ENCODE measurements at places on chromosomes 2 and 18. TPM values are rescaled to one million over a fixed set of nuclear protein-coding genes. Genes with fewer than 3 reads are reported as not detected.

DNA sequence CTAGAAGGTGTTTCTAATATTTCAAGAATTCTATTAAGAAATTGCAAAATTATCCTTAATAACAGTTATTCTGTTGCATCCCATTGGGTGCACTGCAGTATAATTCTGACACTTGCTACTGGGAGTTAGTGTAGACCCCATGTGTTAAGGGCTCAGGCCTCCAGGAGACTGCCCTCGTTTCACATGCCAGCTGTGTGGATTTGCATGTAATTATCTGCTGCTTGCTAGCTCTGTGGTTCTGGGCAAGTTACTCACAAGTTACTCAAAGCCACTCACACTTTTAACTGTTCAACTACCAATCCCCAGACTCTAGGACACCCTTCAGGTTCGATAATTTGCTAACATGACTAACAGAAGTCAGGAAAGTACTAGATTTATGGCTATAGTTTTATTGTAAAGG, 38.6 kb downstream of the ST6GAL2 start:
- no peak for DNase-seq

GRCh38 chr2:139477618-139478017, 697.4 kb upstream of the NXPH2 start:
- no peak for DNase-seq

GRCh38 chr2:219334076-219334475, 1.5 kb upstream of the RESP18 start:
- no peak for DNase-seq

DNA sequence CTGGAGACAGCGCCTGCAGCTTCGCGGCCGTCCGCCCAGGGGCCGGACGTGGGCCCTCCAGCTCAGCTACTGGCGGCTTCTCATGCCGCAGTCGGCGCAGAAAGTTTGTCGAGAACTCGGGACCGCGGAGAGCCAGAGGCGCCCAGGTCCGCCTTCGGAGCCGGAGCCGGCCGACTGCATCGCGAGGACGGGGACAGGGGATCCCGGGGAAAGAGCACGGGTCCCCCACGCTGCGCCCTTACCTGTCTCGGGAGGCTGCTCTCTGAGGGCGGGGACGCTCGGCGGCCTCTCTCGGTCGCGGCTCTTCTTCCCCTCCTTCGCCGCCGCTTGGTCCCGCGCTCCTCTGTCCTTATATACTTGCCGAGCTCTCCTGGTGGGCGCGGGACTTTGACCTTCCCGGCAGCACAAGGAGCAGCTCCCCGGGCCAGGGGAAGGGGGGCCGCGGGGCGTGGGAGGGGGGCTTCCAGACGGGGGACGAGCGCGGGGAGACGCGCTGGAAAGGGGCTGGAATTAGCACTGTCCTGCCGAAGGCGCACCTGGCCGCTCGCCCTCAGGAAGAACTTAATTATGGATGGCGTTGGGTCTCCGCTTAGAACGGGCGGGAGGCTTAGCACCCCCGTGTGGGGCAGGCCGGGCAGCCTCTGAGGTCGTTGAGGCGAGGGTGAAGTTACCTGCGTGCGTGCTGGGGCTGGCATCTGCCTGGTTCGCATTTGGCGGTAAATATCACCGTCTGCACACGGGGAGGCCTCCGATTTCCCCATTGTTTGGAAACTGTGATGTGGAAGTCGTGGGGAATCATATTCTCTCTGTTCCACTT, at the start of gene POMC:
Gene POMC (minus strand): TSS at position 325 of the 817 bp plus-strand sequence. CDS start 3,808 bp downstream, outside the sequence.
- DNase-seq = no peak

DNA sequence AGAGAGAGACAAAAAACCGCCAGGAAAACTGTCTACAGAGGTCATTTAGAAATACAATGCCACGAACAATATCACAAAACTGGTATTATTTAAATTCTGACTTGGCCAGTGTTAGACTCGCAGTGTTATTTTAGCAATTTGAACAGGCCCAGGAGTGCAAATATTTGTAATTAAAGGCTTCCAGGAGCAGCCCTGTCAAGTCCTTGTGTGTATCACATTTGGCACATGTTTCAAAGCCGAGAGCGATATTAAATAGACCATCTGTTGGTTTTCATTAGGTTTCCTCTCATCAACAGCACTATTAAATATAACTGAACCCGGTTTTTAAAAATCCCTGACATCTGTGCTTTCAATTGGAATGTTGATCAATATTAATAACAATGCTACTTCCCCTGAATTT, 656.9 kb downstream of the TSN start:
- DNase-seq = no peak

DNA sequence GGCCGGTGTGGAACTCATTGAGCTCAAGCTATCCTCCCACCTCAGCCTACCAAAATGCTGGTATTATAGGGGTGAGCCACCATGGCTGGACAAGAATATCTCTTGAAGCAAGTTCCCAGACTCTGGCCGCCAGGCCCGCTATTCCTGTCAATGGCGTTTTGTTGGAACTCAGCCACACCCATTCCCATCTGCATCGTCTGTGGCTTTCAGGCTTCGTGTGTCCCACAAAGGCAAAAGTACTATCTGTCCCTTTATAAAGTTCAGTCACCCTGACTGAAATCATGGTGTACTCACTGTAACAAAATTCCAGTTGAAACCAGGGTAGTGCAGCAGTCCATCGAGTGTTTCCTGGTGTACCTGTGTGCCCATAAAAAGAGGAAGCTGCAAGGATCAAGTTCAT, 96.7 kb downstream of the SH3BP4 start:
- no peak for DNase-seq

GRCh38 chr2:55839182-55839819, 84.3 kb downstream of the EFEMP1 start:
- DNase-seq = peak; percentile 68

Gene CYS1
- 1.1 TPM for total RNA-seq

- DNase-seq = no peak
Measured at GRCh38 chr2:186532891-186533290, 46.8 kb downstream of the ZC3H15 start.

DNA sequence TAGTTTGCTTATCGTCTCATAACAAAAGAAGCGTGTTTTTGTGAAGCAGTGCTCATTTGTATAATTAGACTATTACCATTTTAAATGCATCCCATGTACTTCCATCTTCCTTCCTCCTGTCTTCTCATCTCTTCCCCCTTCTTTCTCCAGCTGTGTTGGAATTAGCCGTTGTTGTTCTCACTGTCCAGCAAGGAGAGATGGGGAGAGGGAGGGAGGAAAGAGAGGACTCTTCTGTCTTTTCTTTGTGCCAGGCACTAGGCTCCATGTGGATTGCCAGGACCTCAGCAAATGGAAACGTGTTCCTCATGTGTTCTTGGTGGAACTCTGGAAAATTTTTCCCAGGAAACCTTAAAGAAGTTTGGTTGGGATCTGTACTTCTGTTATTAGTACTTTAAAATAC, 131.7 kb downstream of the PHLPP1 start:
- no peak for DNase-seq

DNA sequence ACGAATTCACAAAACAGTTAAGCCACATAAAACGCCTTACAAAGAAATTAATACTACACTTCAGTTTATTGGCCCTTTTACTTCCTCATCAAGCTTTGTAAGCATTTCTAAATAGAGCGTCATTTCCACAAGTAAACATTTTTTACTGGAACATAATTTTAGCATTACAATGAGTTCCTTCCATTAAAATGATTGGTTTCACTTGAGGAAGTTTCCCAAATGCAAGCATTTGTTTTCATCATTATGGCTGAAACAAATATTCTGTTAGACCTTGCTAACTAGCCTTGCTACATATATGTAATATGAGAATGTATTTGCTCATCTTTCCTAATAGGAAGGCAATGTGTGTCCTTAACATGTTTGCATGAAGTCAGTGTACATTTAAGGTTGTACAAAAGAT, 579.1 kb downstream of the IRS1 start:
- DNase-seq = no peak

DNA sequence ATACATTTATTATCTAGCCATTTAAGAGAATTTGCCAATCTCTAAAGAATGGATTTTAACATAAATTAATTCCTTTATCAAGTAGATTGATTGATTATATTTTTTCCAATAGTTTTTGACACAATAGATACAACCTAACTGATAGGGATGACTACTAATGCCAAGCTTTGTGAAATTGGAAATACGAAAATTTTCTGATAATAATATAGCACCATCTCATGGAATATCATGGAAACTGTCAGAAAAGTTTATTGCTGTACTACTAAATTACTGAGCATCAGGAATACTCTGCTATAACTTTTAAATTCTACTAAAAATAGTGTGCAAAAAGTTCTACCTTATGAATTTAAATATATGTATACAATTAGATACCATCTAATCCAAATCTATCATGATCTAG, 101.8 kb upstream of the MAP2 start:
- DNase-seq = no peak

DNA sequence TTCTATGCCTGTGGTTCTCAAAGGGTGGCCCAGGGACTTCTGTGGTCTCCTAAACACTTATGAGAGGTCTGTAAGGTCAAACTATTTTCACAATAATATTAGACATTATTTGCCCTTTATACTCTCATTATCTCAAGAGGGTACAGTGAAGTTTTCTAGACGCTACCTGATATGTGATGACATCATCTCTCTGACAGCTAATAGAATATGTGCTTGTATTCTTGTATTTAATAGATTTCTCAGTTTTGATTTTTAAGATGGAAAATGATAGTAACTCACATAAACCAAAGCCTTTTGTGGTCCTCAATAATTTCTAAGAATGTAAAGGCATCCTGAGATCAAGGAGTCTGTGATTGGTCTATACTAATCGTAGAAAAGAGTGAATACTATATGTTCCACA, 265.1 kb downstream of the ZNF521 start:
- DNase-seq = no peak

Gene VIT
- total RNA-seq = 2.4 TPM

Gene ZNF519
- total RNA-seq = 3.1 TPM

Gene YWHAQ
- total RNA-seq = 391 TPM

DNA sequence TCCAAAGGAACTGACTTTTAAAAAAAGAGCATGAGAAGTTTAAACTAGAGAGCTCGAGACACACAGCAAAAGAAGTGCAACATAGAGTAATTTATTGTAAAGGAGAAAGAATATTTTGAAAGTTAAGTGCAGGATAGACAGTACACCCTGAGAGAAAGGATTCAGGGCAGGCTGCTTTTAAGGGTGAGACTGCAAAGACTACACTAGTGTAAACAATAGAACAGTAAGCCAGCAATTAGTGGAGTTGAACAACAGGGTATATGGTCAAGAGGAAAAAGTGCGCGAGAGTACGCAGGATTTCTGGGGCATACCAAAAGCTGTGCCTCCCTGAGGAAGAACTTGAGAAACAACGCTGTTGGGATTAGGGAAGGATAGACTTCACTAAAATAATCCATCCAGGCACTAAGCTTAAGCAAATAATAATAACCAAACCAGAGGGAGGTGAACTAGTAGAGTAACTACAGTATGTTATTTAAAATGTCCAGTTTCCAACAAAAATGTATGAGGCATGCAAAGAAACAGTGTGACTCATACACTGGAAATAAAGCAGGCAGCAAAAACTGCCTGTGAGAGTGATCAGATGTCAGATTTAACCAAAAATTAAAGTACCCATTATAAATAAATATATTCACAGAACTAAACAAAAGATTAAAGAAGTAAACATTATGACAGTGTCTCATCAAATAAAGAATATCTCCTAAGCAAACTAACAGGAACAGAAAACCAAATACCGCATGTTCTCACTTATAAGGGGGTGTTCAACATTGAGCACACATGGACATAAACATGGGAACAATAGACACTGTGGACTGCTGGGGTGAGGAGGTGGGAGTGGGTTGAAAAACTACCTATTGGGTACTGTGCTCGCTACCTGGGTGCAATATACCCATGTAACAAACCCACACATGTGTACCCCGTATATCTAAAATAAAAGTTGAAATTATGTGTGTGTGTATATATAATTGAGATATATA, 40.5 kb upstream of the EMILIN2 start:
- no peak for DNase-seq

GRCh38 chr18:6963452-6964097, 154.0 kb downstream of the LAMA1 start:
- no peak for DNase-seq

- peak; percentile 67 for DNase-seq
Measured at GRCh38 chr2:31384771-31385276, 29.7 kb downstream of the XDH start.

GRCh38 chr2:140683658-140684057, 1447.2 kb downstream of the LRP1B start:
- no peak for DNase-seq

Gene MRPL30
- 49.6 TPM for total RNA-seq

DNA sequence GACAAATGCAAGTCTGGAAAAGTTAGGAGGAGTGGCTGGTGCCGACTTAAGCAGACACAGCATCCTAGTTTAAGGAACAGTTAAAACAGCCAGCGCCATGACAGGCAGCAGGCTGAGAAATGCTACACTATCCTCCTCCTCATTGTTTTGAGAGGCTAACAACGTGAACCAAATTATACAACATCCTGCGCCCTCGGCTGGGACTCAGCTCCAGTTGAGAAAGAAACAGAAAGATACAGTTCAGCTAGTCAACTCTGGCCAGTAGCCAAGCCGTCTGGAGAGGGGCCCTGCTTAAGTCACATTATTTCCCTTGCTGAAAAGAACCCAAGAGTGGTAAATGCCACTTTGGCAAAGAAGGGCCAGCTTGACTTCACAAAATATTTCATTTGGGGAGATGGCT, 90.2 kb downstream of the BCL11A start:
- DNase-seq = peak; percentile 23

Gene SCLY
- total RNA-seq = 19.6 TPM

DNA sequence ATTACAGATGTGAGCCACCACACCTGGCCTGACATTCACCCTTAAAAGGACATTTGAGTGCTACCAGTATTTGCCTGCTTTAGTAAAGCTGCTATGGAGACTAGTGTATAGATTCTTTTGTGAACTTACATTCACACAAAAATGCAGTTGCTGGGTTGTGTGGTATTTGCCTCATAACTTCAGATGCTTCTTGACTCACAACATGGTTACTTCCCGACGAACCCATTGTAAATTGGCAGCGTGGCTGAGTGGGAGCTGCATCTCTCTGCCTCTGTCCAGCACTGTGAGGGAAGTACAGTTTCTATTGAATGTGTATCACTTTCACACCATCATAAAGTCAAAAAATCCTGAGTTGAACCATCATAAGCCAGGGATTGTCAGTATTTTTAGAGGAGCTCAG, 56.9 kb downstream of the RRM2 start:
- DNase-seq = no peak

DNA sequence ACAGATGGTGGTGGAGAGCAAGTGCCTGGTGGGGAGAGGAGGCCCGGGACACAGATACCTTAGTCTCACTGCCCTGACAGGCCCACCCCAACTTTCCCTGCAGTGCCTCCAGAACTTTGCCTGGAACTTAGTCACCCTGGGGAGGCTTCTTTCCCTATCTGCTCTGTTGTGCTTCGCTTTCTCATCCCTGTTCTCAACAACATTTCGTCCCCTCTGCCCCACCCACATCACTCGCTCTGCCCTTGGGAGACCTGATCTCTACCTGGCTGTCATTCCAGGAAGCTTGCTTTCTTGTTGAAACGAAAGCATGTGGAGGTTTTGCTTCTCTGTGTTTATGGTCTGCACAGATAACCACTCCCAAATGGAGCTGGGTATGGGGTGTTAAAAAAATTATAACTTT, 93.8 kb downstream of the PRKCE start:
- DNase-seq = no peak

Gene SLC9A4
- total RNA-seq = not detected

Gene PHLPP1
- 3.7 TPM for total RNA-seq

Gene SIX3
- not detected for total RNA-seq
